ENCODE measurements at places on chromosomes 12 and 14.

DNA sequence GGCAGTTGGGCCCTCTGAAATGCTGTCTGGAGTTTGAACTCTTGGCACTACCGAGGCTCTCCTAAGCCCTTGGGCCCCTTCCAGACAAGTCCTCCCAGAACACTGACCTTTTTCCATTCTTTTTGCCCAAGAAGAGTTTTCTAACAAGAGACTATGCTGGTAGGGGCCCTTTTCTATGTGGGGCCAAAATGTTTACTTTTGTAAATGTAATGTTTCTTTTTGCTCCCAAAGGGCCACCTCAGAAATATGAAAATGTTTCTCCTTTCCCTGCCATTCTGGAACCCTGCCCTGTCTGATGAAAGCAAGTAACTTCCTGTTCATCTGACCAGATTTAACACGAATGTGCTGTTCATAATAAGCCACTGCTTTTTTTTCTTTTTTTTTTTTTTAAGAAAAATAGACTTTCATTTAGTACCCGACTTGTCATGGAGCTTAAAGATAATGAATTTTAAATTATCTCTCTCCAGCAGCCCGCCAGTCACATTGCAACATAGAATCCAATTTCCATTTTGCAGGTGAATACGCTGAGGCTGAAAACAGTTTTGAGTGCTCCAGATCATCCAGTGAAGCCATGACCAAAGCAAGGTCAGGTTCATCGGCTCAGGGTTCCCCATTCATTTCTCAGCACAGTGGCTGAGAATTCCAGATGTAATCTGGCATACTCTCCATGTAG, 169.9 kb downstream of the DPF3 start:
- no peak for DNase-seq

DNA sequence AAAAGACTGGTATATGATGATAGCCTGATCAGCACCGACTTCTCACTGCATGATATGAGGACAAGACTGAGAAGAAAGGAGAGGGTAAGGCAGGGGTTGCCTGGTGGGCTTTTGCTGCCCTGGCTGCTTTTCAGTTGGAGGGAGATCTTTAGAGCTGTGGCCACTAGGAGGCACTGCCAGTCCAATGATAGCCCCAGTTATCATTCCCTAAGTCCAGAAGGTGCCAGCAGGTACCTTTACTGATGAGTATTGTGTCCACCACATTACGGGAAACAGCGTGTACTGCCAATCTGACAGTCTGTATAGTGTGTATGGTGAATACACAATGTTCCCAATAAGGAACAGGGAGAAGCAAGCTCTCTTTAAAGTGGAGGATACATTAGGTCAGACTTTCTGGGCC, 55.8 kb upstream of the CCDC175 start:
- DNase-seq: no peak

DNA sequence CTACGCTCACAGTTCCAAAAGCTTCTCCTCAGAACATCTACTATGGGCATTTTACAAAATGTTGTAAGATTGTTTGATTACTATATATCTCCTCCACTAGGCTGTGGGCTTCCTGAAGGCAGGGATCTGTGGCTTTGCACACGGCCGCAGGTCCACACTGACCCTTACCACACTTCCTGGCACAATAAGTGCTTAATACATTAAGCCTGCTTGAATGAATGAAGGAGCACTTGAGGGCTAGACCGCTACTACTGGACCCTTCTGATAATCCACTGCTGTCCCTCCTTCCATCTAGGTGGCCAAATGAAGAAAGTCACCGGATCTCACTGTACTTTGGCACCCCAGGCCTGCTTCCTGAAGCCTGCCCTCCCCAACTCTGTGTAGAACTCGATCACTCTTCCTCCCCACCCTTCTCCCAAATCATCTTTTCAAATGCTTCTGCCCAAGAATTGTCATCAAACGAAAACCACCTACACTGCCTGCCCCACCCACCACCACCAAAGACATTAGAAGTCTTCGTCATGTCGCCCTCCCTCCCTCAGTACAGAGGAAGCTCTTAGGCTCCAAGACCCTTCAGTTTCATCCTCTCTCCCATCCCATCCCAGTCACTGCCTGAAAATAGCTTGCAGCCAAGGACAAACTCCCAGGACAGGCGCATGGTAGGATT, 596 bp upstream of the ZBTB39 start:
- DNase-seq: no peak

GRCh38 chr12:45863332-45863731, 127.0 kb downstream of the SCAF11 start:
- DNase-seq: no peak

- no peak for DNase-seq
These were observed 12.5 kb upstream of the CACNA2D4 start for GRCh38 chr12:1930803-1931597.

DNA sequence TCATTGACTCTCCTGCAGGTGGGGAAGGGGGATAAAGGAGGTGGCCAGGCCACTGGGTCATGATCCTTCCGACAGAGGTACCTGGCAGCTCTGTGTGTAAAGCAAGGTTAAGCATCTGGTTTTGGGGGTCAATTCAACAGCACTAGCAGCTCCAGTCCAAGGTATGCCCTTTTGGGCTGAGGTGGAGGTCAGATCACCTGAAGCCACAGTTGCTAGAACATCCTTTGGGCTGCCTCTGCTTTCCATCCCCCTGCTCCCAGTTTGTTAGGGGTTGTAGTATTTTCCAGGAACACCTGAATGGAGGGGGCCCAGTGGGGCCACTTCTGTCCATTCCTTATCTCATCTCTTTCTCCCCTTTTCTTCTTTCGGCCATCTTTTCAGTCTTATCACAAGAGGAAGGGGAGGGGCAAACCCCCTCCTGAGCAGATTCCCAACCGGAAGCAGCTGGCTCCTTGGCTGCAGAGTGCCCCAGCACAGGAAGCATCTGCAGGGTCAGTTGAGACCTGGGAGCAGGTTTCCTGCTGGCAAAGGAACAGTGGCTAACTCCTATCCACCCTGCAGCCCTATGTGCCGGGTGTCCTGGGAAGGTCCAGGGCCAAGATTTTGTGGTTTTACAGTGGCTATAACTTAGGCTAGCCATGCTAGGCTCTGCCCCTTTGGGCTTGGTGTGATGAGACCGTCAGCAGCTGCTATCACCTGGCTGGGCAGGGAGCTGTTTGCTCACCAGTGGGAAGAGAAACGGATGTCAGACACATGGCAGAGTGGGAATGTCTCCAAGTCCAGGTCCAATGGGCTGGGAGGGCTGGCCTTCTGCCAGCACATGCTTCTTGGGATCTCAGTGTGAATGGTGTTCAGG, 40.2 kb downstream of the SH2B3 start:
- no peak for DNase-seq

DNA sequence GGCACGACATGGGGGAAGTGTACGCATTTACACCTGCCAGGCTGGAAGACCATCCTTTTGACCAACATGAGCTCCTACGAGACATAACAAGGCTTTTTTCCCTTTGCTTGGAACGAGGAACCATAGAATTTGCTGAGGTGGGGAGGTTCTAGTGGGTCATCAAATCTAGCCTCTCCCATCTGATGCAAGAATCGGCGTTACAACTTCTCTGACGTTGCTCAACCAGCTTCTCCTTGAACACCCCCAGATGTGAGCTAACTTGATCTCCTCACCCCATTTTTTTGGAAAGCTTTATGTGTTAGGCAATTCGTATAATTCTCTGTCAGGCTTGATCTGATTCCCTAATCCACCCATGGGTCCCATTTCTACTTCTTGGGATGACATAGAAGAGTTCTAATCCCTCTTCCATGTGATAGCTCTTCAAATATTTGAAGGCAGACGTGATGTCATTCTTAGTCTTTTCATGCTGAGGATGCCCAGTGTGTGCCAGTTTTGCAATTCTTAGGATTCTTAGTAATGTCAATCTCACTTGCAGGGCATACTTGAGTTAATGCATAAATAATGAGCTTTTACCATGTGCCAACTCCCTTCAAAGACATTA, 163.6 kb upstream of the PARP11 start:
- DNase-seq: no peak

DNA sequence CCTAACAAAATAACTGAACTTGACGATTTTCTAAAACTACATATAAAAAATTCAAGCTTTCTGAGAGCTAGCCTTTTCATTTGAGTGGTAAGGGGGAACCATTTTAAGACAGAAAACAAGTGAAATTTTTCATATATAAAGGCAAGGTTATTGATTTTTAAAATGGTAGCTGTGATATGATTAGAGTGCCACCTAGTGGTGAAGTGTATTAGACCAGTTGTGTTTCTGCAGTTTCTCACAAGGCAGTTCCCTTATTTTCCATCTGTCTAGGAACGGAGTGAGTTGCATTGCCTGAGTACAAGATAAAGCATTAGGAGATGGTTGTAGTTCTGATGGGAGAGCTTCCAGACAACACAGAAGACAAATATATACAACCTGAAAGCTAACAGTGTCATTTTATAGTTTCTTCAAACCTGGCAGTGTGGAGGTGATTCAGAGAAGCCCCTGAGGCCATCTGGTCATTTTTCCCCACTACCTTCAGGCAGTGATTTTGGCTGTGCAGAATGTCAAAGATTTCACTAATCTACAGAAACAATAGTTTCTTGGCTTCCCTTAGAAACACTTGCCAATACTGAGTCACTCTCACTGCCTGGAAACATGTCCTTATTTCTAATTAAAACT, 180.8 kb downstream of the C12orf50 start:
- no peak for DNase-seq

- DNase-seq: no peak
These were observed 301.1 kb downstream of the DUSP6 start for GRCh38 chr12:89051065-89051677.

- no peak for DNase-seq
These were observed 62.8 kb downstream of the SRRM4 start for GRCh38 chr12:119044094-119044493.

DNA sequence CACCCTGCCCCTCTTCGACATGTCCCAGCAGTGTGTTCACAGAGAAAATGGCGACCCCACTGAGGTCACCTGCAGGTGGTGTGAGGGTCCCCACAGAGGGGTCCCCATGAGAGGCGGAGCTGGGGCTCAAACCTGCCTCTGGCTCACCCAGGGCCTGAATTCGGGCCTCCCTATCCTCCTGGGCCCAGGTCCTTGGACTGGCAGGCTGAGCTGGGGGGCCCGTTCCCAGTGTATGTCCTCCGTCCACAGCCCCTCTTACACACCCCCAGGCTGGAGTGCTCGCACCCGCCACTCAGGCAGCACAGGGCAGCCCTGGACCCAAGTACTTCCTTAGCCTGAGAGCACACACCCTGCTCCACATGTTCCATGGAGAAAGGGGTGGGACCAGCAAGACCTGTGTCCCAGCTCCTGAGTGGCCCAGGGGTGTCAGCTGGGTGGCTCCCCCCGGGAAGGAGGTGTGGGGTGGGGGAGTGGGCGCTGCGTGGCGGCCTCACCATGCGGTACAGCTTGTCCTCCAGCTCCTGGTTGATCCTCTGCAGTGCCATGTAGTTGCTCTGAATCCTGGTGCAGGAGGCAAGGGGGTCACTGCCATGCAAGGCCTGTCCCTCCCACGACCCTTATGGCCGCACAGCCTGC, 42.6 kb downstream of the BEGAIN start:
- DNase-seq: no peak

GRCh38 chr14:52399104-52399503, 85.0 kb downstream of the PTGER2 start:
- DNase-seq: no peak

DNA sequence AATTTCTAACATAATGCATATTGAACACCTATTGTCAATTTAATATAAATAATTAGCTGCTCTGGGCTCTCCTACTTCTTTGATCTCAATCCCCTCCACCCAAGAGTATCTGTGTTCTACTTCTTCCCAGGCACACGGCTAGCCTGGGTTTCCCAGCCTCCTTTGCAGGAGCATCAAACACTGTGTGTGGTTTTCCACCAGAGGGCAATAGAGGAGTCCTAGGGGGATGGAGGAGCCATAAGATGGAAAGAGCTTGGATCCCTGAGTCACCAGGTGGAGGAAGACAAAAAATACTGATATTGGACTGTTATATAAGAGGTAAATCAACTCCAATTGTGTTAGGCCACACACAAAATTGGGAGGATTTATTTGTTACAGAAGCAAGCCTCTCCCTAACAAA, 333.7 kb downstream of the GLT1D1 start:
- DNase-seq: no peak

GRCh38 chr14:51680031-51680430, 28.3 kb downstream of the FRMD6 start:
- no peak for DNase-seq

- DNase-seq: no peak
These were observed 21.7 kb downstream of the MGST1 start for GRCh38 chr12:16369156-16369555.

- no peak for DNase-seq
These were observed 68.0 kb downstream of the PTPRR start for GRCh38 chr12:70852416-70853150.

GRCh38 chr12:66115071-66115600, 15.4 kb downstream of the LLPH start:
- DNase-seq: no peak

DNA sequence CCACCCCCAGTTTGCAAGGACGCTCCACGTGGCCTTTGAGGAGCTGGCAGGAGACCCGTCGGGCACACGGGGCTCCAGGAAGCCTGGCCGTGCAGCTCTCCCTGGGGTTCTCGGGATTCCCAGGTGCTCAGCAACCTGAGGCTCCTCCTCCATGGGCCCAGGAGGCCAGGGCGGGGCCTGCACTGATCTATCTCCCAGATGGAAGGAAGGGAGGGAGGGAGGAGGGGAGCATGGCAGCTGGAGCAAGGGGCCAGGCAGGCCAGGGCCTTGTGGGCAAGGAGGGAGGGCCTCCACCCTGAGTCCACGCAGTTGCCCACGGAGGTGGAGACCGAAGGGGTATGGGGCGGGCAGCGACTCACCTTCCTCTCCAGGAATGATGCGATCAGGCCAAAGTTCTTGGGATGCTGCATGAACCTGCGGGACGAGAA, 127.3 kb downstream of the RFLNA start:
- no peak for DNase-seq

GRCh38 chr12:52341066-52341580, 19.9 kb upstream of the KRT83 start:
- no peak for DNase-seq

DNA sequence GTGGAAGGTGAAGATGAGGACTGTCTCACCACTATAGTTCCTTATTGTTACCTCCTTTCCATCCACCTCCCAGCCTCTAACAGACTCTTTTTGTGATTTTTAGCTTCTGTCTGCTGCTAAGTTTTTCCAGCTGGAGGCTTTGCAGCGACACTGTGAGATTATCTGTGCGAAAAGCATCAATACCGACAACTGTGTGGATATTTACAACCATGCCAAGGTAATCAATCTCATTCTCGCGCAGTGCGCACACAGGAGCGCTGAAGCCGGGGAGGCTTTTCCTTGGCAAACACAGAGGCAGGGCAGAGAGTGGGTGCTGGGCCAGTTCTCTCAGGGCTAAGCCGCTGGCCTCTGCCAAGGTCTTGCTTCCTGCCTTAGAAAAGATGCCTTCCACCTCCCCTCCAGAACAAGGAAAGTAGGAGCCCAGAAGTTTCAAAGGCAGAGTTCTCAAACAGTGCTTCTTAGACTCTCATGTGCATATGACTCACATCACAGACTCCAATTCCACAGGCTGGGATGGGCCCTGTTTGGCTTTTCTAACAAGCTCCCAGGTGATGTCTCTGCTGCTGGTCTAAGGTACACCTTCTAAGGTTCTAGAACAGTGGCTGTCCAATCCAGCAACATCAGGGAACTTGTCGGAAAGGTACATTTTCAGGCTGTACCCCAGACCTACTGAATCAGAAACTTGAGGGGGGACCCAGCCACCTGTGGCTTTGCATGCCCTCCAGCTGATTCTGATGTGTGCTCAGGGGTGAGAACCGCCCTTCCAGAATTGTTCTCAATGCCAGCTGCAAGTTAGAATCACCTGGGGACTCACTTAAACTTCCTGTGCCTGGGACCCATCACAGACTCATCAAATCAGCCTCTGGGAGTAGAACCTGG, 33.8 kb upstream of the PWP1 start:
- no peak for DNase-seq
